NCI-H187 treated with DMSO at 0.1 percent for 48 hours (cell line): ENCODE measurements at places on chromosomes 16 and 17.

- DNase-seq = no peak
Measured at GRCh38 chr17:9226794-9227135, 205.5 kb downstream of the NTN1 start.

DNA sequence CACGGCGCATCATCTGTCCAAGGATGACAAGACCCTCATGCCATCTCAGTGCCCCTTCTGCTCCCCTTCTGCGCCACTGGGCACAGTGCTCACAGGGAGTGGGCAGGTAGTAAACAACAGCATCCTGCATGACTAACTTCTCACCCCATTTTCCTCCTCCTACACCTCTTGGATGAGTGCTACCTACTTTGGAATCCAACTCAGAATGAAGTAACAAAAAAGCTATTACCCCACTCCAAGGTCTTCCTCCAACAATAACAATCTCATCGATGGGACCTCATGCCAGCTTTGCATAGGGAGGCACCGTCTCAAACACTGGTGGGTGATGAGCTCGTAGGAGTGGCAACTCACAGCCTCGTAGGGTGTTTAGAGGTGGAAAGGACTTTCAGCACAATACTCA, 98.6 kb upstream of the RCVRN start:
- DNase-seq = no peak

- no peak for DNase-seq
Measured at GRCh38 chr16:78275420-78275819, 176.0 kb downstream of the WWOX start.

GRCh38 chr16:25390761-25391160, 133.1 kb upstream of the ZKSCAN2 start:
- DNase-seq = no peak

DNA sequence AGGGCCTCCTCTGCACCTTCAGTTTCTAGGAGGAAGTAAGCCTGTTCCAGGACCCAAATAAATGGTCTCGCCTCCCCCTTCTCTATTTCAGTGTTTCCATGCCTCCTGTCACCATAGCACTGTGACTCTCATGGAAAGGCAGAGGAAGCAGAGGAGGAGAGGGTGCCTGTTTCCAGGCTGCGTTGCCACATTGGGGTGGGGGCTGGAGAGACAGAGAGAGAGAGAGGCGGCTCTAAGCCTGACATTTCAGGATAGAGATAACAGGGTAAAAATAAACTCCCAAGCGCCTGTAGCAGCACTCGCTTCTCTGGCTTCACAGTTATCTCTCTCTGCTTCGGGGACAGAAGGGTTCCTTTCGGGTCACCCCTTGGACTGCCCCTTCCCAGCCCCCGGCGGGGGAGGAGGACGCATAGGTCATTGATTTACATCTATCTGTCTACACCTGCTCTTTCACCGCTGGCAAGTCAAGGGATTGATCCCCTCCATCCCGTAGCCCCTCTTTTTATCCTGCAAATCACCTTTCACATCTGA, 71.2 kb upstream of the MRTFB start:
- DNase-seq = no peak

DNA sequence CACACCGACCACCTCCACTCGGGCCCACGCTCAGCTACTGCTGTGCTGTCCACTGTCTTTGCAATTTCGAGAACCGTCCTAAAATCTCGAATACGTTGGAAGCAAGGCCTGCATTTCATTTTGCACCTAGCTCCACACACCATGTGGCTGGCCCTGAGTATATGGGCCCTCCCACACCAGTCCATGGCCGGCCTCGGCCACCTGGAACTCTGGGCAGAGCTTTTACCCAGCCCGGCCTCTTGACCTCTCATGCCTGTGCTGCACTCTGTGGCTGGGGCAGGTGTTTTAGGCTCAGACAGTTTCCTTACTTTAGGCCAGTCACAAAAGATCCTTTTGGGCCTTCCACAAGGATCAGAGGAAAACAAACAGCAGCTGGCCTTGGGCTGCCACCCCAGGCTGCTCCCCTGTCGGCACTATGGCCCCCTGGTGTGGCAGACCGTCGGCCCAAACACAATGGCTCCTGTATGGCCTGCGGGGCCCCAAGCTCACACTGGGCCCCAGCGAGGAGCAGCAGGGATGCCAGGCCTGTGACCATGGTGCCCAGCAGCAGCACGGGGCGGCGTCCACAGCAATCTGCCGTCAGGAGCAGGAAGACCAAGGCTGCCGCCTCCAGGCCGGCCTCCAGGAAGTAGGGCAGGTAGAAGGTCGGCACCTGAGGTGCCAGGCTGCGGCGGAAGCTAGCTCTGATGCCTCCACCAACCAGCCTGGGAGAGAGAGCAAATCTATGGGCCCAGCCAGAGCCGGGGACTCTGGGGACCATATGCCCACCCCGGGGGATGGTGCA, 2.5 kb downstream of the SLC22A31 start:
- DNase-seq = no peak

- DNase-seq = no peak
Measured at GRCh38 chr17:78954684-78955083, 25.0 kb downstream of the LGALS3BP start.

DNA sequence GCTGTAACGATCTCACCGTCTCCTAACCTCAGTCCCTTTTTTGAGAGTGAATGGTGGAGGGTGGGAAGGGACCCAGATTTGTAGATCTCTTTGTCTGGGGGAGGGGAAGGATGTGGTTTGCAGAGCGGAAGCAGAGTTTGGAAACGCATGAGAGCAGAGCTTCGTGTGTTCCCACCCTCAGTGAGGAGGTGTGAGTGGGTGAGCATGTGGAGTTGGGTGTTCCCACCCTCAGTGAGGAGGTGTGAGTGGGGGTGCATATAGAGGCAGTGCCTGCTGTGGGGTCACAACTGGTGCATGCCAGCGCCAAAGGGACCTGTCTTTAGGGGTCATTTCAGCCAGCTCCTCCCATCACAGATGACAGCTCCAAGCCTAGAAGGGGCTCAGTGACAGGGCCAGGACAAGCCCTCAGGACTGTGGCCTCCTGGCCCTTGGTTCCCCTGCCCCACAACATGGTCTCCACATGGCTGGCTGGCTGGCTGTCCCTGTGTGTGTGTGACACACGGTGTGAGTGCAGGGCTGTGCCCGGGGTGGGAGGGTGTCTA, 1.8 kb upstream of the CISD3 start:
- DNase-seq = no peak

DNA sequence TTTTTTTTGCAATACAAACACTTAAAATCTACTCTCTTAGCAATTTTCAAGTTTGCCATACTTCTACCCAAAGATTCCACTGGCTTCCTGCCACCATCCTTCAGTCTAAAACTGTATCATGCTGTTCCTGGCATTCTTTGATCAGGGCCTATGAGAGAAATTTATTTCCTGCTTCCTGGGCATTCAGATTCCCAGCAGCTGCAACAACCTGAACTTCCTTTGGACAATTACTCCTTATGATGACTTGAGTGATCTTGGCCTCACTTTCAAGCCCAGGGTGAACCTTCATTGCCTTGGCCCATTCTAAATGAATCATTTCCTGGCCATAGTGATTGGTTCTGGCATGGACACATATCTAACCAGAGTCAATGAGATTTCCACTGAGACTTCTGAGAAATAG, 18.0 kb upstream of the MON1B start:
- no peak for DNase-seq

DNA sequence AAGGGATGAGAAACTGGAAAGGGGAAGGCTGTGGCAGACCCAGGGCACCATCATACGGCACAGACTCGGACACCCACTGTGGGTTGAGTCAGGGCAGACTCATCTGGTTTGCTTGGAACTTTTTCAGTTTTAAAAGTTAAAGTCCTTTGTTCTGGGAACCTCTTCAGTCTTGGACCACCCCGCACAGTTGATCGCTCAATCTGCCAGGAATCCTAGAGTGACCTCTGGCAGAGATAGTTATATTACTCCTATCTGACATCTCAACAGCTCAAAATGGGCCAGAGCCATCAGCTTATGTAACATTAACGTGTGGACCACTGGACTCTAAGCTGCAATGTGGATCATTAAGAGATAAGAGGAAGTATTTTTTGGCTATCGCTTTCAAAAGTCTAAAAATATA, 164.3 kb downstream of the ABCA8 start:
- no peak for DNase-seq

- DNase-seq = no peak
Measured at GRCh38 chr16:60945225-60945624, 1091.0 kb downstream of the CDH8 start.

DNA sequence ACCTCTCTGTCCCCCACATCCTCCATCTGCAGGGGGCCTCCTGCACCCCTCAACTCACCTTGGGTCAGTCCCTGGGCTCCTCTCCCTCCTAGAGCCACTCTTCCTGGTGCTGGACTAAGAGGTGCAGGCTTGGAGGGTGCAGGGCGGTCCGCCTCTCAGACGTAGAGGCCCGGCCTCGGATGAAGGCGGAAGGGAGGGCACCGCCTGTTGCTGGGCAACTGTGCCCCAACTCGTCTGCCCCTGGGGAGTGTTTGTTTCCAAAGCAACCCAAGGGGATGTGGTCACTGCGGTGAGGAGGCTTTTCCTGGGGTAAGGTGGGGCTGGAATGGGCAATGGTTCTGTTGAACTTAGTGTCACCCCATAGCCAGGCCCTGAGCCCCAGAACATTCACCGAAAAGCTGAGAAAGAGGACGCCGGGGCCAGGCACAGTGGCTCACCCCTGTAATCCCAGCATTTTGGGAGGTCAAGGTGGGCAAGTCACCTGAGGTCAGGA, at the start of gene C16orf54:
C16orf54 (minus strand) TSS at position 138 of the 493 bp plus-strand sequence. CDS start 1,039 bp downstream, outside the sequence.
- no peak for DNase-seq

DNA sequence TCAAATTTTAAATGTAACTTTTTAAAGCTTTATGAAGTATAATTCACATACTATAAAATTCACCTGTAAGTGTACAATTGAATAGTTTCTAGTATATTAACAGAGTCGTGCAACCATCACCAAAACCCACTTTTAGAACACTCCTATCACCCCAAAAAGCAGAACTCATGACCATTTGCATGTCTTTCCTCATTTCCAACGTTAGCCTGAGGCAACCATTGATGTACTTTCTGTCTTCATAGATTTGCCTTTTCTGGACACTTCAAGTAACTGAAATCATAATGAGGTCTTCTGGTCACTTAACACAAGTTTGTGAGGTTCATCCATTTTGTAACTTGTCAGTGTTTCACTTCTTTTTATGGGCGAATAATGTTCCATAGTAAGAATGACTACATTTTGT, 33.2 kb downstream of the METTL16 start:
- DNase-seq = no peak

GRCh38 chr16:49594685-49595498, 221.3 kb downstream of the C16orf78 start:
- no peak for DNase-seq

DNA sequence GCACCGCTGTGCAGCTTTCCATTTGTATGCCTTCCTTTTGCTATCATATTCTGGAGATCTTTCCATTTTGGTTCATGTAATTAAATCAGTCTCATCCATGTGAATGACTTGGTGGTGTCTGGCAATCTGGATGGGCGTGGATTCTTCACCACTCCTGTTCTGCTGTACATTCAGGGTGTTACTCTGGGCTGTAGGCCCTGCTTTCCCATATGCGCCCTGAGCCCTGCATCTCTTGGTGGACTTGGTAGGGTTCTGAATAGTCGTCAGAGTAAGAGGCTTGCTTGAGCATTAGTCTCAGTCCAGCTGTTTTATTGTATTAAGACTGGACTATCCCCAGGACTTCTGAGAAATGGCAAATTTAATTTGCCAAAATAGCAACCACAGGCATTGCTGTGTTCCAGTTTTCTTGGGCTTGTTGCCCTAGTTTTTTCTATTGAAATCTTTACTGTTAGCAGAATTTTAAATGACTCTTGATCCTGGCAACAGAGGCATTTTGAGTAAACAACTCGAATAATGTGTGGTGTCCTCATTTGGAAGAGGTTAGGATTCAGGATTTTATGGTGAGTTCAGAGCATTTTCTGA, 14.9 kb downstream of the BANP start:
- no peak for DNase-seq

DNA sequence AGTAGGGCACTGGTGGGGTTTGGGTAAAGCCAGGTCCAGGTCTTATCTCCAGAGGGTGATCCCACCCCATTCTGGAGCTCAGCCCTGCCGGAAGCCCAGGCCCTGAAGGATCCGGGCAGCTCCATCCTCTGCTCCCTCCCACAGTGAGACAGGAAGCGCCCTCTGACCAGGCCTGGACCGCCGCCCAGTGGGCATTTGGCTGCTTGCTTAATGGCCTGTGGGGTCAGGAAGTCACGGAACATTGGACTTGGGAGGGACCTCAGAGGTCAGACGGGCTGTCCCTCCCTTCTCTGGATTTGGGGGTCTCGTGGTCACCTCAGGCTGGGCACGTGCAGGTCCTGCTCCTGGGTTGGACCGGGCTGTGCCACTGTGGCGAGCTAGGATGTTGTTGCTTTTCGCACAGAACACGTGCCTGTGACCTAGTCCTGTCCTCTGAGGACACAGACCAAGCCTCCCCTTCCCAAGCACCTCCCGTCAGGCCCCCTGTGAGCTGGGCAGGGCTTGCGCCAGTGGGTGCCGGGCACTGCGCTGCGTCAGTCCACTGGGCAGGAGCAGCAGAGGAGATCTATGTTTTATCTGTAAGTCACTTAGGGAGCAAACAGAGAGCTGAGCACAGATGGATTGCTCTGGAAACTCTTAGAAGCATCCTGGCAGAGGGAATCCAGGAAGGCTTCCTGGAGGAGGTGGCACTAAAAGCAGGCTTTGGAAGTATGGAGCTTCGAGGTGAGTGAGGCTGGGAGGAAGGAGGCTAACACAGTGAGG, 49.4 kb upstream of the GSE1 start:
- no peak for DNase-seq

DNA sequence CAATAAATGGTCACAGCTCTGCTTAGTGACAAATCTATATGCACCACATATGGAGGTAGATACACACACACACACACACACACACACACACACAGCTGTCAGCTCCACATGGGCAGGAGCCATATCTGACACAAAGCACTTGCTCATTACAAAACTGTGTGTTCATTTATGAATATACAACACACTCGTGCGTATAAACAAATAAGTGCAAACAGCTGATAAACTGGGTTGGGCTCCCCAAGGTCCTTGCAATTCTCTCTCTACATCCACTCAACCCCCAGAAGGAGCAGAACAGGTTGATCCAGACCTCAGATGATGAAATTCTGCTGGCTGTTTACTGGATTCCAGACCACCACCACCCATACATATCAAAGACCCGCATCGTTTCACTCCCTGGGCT, 140.7 kb downstream of the XYLT1 start:
- DNase-seq = no peak

DNA sequence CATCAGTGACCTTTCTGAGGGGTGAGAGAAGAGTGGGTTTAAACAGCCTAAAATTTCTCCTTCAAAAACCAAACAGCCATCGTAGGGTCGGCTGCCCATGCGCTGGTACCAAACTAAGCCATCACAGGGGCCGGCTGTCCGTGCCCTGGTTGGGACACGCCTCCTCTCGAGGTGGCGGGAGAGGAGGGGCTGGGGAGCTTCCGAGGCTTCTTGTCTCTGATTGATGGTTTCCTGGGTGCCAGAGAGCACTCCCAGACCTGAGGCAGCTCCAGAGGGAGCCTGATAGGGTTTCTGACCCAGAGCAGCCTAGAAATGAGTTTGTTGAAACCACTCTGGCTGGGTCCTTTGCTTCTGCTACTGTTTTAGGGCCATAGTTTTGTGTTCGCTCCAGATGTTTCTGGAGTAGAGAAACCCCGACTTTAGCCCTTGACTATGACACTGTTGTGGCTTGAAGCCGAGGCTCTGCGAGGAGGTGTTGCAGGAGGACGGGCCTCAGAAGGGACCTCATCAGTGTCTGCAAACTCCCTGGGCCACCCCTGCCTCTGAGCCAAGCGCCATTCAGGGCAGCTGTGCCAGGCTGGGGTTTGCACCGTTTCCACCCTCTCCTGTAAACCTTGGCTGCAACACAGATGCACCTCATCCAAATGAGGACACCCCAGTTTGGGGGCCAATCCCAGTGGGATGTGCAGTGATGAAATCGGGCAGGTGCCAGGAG, 6.2 kb downstream of the ZNF276 start:
- DNase-seq = no peak
